ENCODE measurements at places on chromosomes 6 and 20.

GRCh38 chr20:47127999-47128398, 228.5 kb downstream of the ZMYND8 start:
- DNase-seq = no peak

GRCh38 chr6:293193-294174, 1.2 kb downstream of the DUSP22 start:
- no peak for DNase-seq

- DNase-seq = no peak
Observed at GRCh38 chr6:28371706-28372451, 22.1 kb downstream of the ZKSCAN3 start.

GRCh38 chr6:55798571-55798970, 76.8 kb downstream of the BMP5 start:
- DNase-seq = no peak

DNA sequence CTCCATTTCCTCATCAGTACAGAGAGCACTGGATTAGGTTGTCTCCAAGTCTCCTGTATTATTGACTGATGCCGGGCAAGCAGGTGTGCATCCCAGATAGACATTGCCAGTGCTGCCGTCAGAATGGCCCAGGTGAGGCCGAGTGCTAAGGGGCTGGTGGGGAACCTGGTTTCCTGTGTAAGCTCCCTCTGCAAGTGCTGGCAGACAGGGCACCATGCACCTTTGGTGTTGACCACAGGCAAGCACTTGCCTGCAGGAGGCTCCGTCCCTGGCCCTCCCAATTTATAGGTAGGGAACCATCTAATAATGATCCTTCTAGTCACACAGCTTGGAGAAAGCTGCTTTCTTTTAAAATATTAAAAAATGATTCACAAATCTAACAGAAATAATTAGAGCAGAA, 747 bp downstream of the GABRR1 start:
- DNase-seq = no peak

- DNase-seq = no peak
Observed at GRCh38 chr6:83463886-83464285, 33.0 kb upstream of the ME1 start.

- peak; percentile 34 for DNase-seq
Observed at GRCh38 chr6:10801224-10801848, 37.0 kb downstream of the MAK start.

All from stimulated activated CD8-positive, alpha-beta memory T cell treated with anti-CD3 and anti-CD28 coated beads, Interleukin-15, amount 100 ng/mL, for 24 hours (primary cell).